Mesenchymal stem cell (in vitro differentiated cells and primary cell): ENCODE measurements at places on chromosomes 3 and 15.

DNA sequence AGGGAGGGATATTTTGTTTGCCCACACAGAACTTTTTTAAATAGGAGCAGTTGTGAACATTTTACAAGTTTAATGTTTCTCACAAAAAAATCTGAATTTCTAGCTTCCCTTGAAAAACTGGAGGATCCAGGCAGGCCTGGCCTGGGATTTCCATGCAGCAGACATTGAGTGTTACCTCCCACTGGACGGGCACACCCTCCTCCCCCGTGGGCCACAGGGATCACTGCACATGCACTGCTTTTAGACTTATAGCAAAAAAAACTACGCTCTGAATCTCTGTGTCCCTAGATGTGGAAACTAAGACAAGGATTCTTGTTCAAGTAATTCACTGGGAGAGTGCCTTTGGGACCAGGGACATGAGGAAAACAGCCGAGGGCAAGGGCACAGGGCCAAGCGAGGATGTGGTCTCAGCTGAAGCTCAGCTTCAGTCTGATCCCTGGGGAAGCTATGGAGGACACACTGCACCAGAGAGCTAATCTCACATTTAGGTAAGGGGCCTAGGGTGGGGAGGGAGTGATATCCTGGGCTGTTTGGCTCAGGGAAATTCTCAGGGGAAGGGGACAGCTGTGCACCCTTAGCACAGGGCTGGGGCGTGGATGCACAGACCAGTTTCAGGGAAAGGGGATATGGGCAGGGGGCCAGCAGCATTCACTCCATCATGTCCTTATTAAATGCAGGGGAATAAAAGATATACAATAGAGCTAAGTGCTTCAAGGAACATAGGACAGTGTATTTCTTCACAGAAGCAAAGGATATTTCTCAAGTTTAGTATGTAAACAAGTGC, 46.0 kb downstream of the FSIP1 start:
- no peaks in the 10 kb centered on the region for H3K36me3 ChIP-seq
- DNase-seq, result no peak
- no peak overlapping the region for H3K27ac ChIP-seq
- no peak overlapping the region for H3K4me3 ChIP-seq

- no peak for DNase-seq
- no peaks in the 10 kb centered on the region for H3K36me3 ChIP-seq
- no peaks in the 10 kb centered on the region for H3K27me3 ChIP-seq
- no peak overlapping the region for H3K27ac ChIP-seq
- H3K4me3 ChIP-seq, result no peak overlapping the region
Measured at GRCh38 chr15:59515190-59515589, 77.2 kb downstream of the FAM81A start.

DNA sequence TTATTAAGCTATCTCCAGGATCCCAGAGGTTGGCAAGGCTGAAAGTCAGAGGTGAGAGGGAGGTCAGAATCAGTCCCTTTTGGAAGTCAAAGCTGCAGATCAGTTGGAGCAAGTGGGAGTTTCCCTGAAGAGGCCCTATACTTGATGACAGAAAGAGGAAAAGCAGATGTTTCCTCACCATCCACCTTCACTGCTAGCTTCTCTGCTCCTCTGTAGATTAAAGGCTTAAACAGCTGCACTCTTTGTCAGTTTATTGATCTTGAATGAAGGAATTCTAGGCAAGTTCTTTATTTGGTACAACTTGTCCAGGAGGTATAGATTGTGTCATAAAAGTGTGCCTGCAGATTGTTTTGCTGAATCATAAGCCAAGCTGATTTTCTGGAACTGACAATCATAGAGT, 408.2 kb upstream of the TGFBR2 start:
- DNase-seq, result peak; percentile 30
- no peaks in the 10 kb centered on the region for H3K4me1 ChIP-seq
- no peaks in the 10 kb centered on the region for H3K27me3 ChIP-seq
- no peak overlapping the region for H3K27ac ChIP-seq

DNA sequence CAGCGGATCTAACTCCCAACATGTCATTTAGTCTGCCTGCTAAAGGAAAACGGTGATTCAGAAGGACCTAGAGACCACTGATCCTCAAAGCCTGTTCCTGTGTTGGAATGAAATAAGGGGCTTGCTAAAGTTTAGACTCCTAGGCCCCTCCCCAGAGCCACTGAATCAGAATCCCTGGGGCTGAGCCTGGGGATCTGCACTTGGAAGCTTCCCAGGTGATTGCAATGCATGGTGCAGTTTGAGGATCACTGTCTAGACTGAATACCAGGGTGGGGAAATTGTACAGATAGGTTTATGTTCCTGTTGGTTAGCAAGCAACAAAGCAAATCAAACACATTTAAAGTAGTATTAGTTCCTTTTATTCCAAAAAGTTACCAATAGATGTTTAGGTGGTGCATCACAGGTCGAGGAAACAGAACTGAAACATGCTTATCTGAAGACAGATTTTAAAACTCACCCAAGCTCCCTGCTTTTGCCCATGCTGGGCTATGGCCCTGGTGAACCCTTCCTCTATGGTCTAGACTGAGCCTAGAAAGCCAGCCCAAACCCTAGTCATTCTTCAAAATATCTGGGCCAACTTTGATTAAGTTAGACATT, 29.6 kb upstream of the SPTBN5 start:
- peak overlapping the region; percentile 2 for H3K27ac ChIP-seq
- H3K36me3 ChIP-seq, result peaks cover 50% of the 10 kb centered on the region
- no peak for DNase-seq
- peaks cover 32% of the 10 kb centered on the region for H3K4me1 ChIP-seq

- no peaks in the 10 kb centered on the region for H3K36me3 ChIP-seq
- H3K4me3 ChIP-seq, result peak overlapping the region; percentile 26
- no peak overlapping the region for H3K27ac ChIP-seq
- H3K4me1 ChIP-seq, result peaks cover 7% of the 10 kb centered on the region
Measured at GRCh38 chr3:107988460-107989175, 102.2 kb downstream of the CD47 start.

DNA sequence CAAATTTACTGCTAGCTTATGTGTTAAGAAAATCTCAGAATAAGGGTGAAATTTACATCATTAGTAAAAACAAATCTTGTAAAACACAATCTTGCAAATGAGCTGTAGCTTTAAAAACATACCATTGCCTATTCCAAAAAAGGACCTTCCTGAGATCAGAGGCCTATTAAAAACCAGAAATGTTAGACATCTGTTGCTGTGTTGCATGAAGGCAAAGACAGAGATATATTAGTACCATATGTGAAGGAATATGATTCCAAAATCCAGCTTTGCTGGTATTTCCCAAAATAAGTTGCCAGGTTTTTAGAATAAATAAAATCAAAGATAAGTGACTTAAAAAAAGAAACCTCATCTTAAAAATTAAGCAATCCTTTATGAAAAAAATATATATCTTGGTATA, 504.1 kb upstream of the CDIN1 start:
- H3K27me3 ChIP-seq, result no peaks in the 10 kb centered on the region
- no peaks in the 10 kb centered on the region for H3K36me3 ChIP-seq
- DNase-seq, result no peak
- H3K27ac ChIP-seq, result no peak overlapping the region
- H3K4me3 ChIP-seq, result no peak overlapping the region

- H3K4me3 ChIP-seq, result no peak overlapping the region
- peaks cover 54% of the 10 kb centered on the region for H3K4me1 ChIP-seq
- peaks cover 45% of the 10 kb centered on the region for H3K36me3 ChIP-seq
- DNase-seq, result peak; percentile 76
- no peaks in the 10 kb centered on the region for H3K27me3 ChIP-seq
Measured at GRCh38 chr3:127690823-127691452, 18.2 kb downstream of the ABTB1 start.

DNA sequence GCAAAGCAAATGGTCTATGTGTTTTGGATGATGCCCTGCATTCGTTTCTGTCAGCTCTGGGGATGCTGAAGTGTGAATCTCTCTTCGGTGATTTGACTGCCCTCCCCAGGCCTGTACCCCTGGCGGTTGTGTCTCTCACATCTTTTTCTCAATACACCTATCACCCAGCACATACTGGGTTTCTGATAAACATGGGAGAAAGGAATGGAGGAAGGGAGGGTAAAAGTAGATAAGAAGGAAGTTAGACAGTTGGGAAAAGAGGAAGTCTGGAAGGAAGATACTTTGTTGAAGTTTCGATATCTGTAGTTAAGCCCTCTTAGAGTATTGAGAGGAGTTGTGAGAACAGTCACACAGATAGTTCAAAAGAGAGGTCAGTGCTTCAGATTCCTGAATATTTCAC, 35.8 kb upstream of the LRTM1 start:
- H3K27me3 ChIP-seq, result no peaks in the 10 kb centered on the region
- no peaks in the 10 kb centered on the region for H3K36me3 ChIP-seq
- no peak for DNase-seq
- H3K4me1 ChIP-seq, result peaks cover 24% of the 10 kb centered on the region
